Skeletal muscle cell (primary cell): ENCODE measurements at places on chromosomes 2 and 18.

- DNase-seq: no peak
Measured at GRCh38 chr2:120661551-120661950, 74.1 kb upstream of the GLI2 start.

DNA sequence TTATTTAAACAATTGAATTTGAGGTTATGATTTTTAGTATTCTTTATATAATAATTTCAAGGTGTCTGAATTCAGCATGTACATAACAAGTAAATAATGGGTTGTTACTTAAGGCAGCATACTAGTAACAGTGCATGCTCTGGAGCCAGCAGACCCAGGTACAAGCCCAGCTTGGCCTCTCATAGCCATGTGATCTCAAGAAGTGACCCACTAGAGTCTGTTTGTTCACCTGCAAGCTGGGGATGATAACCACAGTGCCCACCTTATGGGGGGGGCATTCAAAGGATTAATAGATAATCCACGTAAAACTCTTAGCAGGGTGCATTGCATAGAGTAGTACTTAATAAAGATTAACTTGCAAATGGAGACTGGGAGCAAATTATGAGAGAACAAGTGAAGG is 163.6 kb downstream of the TRABD2A start:
- no peak for DNase-seq

GRCh38 chr18:50518787-50519546 is 40.9 kb upstream of the MAPK4 start:
- DNase-seq: no peak

- DNase-seq: peak; percentile 73
Measured at GRCh38 chr2:176128982-176129796, at the start of gene HOXD8. Gene HOXD8 (plus strand): TSS chr2:176129705. CDS start chr2:176130367, 662 bp downstream.

DNA sequence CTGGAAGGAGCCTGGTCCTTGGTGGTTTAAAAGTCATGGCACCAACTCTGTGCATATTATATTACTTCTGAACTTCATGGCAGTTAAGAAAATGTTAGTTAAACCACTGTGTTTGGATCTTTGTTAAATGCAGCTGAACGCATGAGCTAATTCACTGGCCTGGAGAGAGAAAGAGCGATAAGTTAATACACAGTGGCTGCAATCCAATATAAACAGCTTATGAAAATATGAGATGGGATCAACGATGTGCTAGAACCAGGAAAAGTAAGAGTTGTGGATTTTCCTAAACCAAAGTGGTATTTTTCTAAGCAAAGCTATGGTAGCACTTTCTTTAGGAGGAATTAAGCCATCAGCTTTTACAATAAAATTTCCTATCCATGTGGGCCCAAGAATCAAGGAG is 326.7 kb downstream of the MTX2 start:
- no peak for DNase-seq

- DNase-seq: no peak
Measured at GRCh38 chr18:27010784-27011183, 145.3 kb upstream of the AQP4 start.

DNA sequence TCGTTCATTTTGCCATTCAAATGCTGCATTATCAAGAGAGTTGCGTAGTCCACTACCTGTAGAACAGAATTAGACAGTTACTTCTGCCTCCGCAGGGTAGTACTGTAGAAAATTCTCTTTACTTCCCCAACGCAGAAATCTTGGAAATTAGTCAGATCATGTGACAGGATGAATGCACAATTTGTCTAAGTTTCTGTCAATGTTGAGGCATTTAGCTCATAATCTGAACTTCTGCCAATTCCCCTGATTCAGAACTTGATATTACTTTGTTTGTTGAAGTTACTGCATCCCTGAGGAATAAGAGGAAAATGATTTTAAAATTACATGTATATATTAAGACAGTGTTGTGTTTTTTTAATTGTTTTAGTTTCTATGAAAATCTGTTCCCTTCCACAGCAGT is 83.4 kb downstream of the TTC27 start:
- DNase-seq: peak; percentile 85

DNA sequence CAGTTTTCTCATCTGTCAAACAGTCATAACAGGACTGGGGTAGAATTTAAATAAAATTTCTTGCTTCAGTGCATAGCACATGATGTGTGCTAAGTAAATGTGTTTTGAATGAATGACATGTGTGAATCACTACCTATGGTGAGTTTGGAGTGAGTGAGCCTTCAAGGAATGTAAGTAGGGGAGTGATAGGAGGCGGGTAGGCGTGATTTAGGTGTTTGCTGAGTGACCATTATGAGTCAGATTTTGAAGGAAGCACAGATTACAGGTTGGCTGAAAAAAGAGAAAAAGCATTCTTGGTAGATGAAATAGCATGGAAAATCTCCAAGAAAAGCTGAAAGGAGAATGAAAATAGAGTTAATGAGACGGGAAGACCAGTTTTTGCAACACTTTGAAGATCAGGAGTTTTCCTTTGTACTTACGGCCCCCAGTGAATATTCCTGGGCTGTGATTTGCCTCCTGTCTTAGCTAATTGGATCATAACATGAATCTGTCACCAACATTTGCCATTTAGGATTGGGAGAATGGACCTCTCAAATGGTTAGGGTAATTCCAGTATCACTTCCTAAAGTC is 136.9 kb upstream of the GATA6 start:
- peak; percentile 73 for DNase-seq

GRCh38 chr2:198968545-198968944 is 489.2 kb downstream of the SATB2 start:
- no peak for DNase-seq

DNA sequence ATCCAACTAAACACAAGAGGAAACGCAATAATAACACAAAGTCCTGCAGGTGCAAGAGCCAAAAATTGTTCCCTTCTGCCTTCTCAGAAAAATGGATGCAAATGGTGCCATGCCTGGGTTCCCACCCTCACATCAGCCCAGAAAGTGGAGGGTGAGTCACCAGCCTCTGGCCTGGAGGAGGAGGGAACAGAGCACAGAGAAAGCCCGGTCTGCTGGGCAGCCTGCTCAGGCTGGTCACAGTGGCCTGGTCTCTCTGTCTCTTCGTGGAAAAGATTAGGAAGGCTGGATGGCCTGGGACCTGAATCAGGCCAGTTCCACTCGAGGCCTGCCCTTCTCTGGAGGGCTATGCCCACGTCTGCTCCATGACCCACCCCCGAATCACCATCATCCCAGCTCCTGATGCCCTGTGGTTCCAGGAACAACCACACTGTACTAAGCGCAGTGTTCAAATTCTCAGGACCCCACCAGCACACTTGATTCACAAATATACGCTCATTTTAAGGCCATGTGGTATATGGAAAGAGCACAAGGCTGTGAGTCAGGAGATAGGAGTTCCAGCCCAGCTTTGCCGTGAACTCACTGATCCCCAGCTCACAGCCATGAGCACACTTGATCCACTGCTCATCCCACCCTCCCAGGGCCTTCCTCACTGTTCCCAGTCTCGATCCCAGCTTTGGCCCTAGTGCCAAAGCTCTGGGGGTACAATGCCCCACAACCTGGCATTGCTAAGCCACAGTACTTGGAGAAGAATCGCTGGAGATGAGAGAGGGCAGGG is 82.1 kb downstream of the ZBTB7C start:
- DNase-seq: no peak

DNA sequence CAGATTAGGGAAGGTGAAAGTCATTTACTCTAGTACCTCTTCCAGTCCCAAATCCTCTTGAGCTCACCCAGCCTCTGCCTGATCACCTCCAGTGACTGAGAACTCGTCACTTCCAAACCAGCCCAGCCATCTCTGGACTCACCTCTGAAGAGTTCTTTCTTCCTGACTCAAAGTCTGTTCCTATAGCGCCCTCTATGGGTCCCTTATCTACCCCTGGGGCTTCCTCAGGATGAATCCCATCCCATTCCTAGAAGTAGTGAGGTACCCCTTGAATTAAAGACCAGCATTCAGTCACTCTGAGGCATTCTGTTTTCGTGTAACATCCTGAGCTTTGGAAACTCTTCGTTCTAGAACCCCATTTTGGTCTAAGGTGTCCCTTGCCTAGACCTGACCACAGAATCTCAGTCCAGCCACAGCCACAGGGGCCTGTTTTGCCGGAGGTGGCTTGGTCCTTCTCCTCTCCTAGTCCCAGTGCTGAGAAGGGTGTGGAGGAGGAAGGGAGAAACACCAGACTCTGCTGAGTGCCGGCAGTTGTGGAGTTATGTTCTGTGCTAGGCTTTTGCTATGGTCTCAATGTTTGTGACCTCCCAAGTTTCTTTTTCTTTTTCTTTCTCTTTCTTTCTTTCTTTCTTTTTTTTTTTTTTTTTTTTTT is 32.7 kb downstream of the SIX3 start:
- no peak for DNase-seq

DNA sequence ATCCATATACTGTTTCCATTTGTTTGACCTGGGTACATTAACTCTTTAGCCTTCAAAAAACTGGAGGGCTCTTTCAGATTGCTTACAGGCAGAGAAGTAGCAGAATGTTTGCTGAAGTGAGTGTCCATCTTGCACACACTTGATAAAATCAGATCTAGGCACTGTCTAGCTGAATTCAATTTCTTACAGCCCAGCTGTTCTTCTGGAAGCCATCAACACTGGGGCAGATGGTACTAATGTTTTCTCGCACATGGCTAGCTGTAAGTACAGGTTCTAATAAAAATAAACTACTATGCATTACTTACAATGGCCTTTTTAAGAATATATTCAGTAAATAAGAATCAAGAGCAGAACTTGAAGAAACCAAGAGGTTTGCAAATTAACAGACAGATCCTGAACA is 175.9 kb downstream of the NBAS start:
- no peak for DNase-seq

GRCh38 chr18:66564236-66564635 is 39.7 kb downstream of the CDH19 start:
- no peak for DNase-seq

DNA sequence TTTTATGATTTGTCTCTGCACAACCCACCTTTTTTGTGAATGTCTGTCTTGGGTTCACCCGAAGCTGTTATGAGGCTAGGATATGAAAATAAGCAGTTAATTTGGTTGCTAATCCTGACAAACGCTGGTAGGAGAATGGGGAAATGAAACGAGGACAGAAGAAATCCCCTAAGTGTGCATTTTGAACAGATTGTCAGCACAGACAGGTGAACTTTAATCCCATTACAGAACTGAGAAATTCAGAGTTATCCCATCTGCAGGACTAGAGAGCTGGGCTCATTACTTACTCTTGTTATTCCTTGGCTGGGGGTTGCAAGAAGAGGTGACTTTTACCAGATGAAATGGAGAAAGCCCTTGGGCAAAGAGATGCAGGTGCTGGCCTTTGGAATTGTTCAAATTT is 123.3 kb upstream of the NYAP2 start:
- no peak for DNase-seq

- no peak for DNase-seq
Measured at GRCh38 chr2:48725696-48726494, 29.6 kb downstream of the LHCGR start.

DNA sequence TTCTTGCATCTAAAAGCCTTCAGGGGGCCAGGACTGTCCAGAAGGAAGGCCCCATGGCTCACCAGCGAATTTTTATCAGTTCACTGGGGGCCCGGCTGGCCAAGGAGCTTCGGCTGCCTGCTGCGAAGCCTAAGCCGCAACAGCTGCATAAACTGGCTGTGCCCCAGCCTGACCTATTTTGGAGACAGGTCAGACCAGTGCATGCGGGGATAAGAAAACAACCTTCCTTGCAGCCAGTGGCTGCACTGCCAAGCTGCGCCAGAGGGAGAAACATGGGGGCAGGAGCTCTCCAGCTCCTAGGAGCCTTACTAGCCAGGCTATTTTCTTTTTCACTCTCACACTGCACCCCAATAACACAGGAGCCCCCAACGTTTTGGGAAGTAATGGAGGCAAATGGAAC is 15.2 kb downstream of the PAX3 start:
- DNase-seq: peak; percentile 4
